Suprapubic skin (tissue), 4 donors: ENCODE measurements at places on chromosomes 6 and 20.
A peak's percentile ranks its signal among the peaks of the same experiment; 100 is the strongest.

- no peak overlapping the region for H3K27ac ChIP-seq
- H3K36me3 ChIP-seq: no peaks in the 10 kb centered on the region
- no peak for DNase-seq
Measured at GRCh38 chr20:56760610-56761009, 131.5 kb downstream of the TFAP2C start.

DNA sequence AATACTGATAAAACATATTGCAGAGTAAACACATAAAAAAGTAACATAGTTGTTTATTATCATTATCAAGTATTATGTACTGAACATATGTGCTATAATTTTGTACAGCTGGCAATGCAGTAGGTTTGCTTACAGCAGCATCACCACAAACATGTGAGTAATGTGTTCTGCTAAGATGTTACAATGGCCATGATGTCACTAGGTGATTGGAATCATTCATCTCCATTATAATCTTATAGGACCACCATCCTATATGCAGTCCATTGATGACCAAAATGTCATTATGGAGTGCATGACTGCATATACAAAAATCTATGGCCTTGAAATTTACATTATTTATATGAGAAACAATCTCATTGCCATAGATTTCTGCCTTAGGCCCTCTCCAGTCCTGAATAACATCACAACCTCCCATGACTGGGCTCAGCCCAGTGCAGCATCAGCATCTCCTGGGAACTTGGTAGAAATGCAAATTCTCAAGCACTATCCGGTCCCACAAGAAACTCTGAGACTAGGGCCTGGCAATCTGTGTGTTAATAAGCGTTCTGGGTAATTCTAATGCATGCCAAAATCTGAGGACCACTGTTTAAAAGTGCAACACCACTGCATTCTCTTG is 352.0 kb upstream of the MARCKS start:
- no peak overlapping the region for H3K4me3 ChIP-seq
- H3K27ac ChIP-seq: no peak overlapping the region
- no peak for DNase-seq
- no peaks in the 10 kb centered on the region for H3K27me3 ChIP-seq
- no peaks in the 10 kb centered on the region for H3K4me1 ChIP-seq
- H3K36me3 ChIP-seq: no peaks in the 10 kb centered on the region

DNA sequence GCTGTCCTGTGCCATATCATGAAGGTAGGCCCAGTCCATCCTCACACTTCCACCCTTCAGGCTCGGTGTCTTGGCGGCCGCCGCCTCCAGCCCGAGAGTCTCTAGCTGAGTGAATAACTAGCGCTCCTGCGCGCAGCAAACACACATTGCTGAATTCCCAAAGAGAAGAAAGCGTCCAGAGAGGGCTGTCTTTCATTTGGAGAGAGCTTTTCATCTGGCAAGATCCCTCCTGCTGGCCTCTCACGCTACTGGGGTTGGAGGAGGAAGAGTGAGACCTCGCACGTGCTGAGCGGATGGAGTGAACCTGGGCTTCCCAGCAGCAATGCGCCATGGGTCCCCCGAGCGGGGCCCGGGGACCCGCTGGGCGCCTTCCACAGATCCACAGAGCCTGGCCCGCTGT is 73.2 kb downstream of the NCR2 start:
- no peaks in the 10 kb centered on the region for H3K36me3 ChIP-seq
- no peak for DNase-seq
- no peaks in the 10 kb centered on the region for H3K4me1 ChIP-seq

- DNase-seq: no peak
- H3K4me1 ChIP-seq: peaks cover 35% of the 10 kb centered on the region
- no peaks in the 10 kb centered on the region for H3K27me3 ChIP-seq
- no peaks in the 10 kb centered on the region for H3K36me3 ChIP-seq
- no peak overlapping the region for H3K27ac ChIP-seq
Measured at GRCh38 chr6:131952886-131953509, 1.8 kb upstream of the CCN2 start.

DNA sequence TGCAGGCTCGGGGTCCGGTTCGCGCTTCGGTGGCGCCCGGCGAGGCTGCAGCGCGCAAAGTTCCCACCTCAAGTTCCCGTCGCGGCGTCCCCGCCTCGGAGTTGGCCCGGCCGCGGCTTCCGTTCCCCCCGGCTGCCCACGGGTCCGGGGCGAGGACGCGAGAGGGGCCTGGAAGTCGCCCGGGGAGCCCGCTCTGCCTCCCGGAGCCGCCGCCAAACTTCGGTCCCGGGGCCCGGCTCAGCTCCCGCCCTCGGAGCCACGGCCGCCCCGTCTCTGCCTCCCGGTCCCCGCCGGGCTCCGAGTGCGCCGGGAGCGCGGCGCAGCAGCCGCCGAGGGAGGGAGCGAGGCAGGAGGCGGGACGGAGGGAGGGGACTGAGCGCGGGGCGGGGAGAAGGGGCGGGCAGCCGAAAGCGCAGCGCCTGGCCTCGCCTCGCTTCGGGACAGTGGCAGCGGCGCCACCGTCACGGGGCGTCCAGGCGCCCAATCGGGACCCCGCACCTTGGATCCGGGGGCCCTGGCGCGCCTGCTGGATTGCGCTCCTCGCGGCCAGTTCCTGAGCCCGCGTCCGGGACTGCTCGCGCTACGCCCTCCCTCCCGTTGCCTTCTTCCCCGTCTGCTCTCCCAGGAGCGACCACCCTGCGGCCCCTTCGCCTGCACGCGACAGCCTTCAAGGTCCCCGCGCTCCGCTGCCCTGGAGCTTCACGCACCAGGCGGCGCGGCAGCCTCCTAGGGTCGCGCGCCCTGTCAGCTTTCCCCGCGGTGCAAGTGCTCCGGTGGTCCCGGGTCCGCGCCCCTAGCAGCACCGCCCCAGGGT is at the start of gene KCNG1:
Gene KCNG1 (minus strand): TSS at position 305 of the 814 bp plus-strand sequence. CDS start 12,769 bp downstream, outside the sequence.
- DNase-seq: no peak
- H3K36me3 ChIP-seq: no peaks in the 10 kb centered on the region
- peaks cover 67% of the 10 kb centered on the region for H3K27me3 ChIP-seq
- H3K27ac ChIP-seq: no peak within 1 kb of the TSS

GRCh38 chr20:11799281-11799684 is 118.4 kb upstream of the BTBD3 start:
- no peak overlapping the region for H3K27ac ChIP-seq
- H3K27me3 ChIP-seq: no peaks in the 10 kb centered on the region
- H3K36me3 ChIP-seq: no peaks in the 10 kb centered on the region
- DNase-seq: no peak

- no peaks in the 10 kb centered on the region for H3K36me3 ChIP-seq
- DNase-seq: no peak
- H3K4me1 ChIP-seq: no peaks in the 10 kb centered on the region
- H3K27me3 ChIP-seq: no peaks in the 10 kb centered on the region
- no peak overlapping the region for H3K4me3 ChIP-seq
- H3K27ac ChIP-seq: no peak overlapping the region
Measured at GRCh38 chr20:12276011-12276673, 358.4 kb downstream of the BTBD3 start.

DNA sequence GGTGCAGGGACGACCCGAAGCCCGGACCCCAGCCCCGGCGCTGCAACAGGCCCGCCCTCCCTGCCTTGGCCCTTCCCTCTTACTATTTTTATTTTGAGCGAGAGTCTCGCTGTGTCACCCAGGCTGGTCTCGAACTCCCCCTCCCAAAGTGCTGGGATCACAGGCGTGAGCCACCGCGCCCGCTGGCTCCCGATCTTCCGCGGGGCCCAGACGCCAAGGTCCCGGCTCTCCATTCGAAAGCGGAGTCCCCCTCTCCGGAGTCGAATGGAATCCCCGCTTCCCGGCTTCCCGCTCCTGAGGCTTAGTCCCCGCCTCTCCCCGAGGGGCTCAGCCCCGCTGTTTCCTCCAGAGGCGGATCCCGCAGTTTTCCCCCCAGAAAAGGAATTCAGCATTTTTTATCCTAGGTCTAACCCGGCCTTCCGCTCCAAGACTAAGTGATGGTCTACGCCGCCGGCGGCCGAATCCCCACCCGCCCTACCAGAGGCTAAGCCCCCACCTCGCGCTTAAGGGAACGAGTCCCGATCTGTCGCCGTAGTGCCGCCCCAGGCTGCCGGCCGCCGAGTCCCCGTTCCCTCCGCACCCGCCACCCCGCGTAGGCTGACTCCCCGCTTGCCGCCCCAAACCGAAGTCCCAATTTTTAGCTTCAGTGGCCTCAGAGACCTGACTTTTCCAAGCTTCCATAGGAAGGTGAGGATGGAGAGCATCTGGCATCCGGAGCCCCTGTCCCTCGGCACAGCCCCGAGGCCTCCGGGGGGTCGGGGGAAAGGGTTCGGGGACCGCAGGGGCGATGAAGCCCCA is 11.5 kb upstream of the TMC2 start:
- DNase-seq: peak; percentile 84
- H3K4me3 ChIP-seq: peak overlapping the region; percentile 67
- H3K36me3 ChIP-seq: no peaks in the 10 kb centered on the region
- peak overlapping the region; percentile 87 for H3K27ac ChIP-seq
- peaks cover 10% of the 10 kb centered on the region for H3K4me1 ChIP-seq

DNA sequence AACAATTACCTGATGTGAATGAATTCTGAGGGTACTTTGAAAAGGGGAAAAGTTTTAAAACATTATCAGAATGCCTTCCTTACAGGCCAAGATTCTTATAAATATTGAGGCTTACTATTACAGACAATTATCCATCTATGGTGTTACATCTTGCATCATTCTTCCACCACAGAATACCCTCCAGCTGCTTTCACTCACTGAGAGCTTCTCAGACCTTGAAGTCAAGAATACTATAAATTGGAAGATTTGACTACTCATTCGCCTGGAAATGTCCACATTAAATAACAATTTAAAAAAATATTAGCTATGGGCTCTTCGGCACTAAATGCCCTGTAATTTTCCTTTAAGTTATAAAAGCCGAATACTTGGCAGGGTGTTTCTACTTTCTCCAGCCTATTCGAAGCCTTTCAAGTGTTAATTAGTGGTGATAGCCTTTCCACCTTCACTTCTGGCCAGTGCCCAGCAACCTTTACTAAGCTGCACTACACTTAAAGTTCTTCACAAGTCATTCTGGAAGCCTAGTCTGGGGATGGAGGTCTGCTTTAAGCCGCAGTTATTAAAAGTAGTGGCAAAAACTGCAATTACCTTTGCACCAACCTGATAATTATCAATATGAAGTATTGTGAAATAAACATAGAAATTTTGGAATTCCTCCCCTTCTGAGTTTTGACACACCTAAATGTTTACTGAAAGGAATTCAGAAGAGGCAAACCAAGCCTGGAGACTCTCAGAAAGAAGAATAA is 100.9 kb downstream of the BMP5 start:
- H3K27me3 ChIP-seq: no peaks in the 10 kb centered on the region
- no peaks in the 10 kb centered on the region for H3K36me3 ChIP-seq
- DNase-seq: no peak
- H3K4me1 ChIP-seq: no peaks in the 10 kb centered on the region
- H3K27ac ChIP-seq: no peak overlapping the region
- no peak overlapping the region for H3K4me3 ChIP-seq

DNA sequence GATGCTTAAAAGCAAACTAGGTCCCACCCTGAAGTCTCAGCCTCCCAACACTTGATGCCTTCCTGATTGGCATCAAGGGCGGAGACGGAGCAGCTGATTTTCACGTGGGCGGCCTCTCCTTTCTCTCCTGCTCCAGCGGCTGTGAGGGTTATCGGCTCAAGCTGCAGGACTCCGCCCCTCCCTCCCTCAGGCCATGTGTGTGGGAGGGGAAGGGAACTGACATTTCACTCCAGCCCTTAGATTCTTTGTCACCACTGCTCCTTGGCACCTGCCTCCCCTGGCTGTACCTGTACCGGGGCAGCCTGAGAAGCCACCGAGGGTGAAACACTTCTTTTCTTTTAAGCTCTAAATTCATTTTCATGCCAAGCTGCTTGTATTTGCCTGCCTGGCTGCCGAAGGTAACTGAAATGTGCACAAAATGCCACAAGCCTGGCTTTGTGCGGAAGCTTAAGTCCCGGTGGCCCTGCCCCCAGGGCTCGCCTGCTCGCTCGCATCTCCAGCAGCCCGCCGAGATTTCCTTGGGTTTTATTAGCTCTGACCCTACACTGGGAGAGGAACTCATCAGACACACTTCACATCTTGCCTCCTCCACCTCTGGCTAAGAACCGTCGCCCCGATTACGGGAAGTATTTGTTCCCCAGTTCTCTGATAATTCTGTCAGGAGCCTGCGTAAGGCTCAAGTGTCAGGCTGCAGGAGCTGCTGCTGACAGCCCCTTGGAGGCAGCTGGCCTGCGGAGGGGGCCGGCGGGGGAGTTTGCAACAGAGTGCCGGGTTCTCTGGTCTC is 9.6 kb upstream of the CPNE5 start:
- no peaks in the 10 kb centered on the region for H3K27me3 ChIP-seq
- H3K4me3 ChIP-seq: peak overlapping the region; percentile 8
- H3K27ac ChIP-seq: no peak overlapping the region

GRCh38 chr6:134172020-134172705 is 119.7 kb upstream of the SLC2A12 start:
- H3K36me3 ChIP-seq: peaks cover 58% of the 10 kb centered on the region
- no peak for DNase-seq
- H3K4me3 ChIP-seq: peak overlapping the region; percentile 91
- no peaks in the 10 kb centered on the region for H3K27me3 ChIP-seq
- peaks cover 55% of the 10 kb centered on the region for H3K4me1 ChIP-seq
- H3K27ac ChIP-seq: peak overlapping the region; percentile 99

DNA sequence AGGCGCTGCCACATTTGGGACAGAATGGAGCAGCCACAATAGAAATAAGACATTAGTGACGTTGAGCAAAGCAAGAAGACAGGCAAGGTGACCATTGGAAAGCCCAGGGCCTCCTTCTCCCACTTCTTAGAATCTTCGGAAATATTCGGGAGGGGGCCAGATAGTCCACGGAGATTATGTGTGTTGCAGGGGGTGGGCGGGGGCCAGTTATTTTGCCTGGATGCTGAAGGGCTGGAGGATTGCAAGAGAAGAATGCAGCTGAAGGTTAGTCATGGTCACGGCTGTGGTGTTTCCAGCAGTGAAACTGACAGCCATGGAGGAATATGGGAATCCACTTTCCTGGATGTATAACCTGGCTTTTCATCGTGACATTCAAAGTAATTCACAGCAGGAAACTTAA is 88.6 kb downstream of the CDH26 start:
- peaks cover 4% of the 10 kb centered on the region for H3K4me1 ChIP-seq
- no peak overlapping the region for H3K4me3 ChIP-seq
- no peaks in the 10 kb centered on the region for H3K36me3 ChIP-seq
- DNase-seq: no peak
- H3K27ac ChIP-seq: peak overlapping the region; percentile 3

- H3K36me3 ChIP-seq: peaks cover 46% of the 10 kb centered on the region
- no peak overlapping the region for H3K27ac ChIP-seq
- H3K27me3 ChIP-seq: no peaks in the 10 kb centered on the region
- no peak for DNase-seq
Measured at GRCh38 chr20:13817342-13817741, 32.5 kb downstream of the NDUFAF5 start.

DNA sequence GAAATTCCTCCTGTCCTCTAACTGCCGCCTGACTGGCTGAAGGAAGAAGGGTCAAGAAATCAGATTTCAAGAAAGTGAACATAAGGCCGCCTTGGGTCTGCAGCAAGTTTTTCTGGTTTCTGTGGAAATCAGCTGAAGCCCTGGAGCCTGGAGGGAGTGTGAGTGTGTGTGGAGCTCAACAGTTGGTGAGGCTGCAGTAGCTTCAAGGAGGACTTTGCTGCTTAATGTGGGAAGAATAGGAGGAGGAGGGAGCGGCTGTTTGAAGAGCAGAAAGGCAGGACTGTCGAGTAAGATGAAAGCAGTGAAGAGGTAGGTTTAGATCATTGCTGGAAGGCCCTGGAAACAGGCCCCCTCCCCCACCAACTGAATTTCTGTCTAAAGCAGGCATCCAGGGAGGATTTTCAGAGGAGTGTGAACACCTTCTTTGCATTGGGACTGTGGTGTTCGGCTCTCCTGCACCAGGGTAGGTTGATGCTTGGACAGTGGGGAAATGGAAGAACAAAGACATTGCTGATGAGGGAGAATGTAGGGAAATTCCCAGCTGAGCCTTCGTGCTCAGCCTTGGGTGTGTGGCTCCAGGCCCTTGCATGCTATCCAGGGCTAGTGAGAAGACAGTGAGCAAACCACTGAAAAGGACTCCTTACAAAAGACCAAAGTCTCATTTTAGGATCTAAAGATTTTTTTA is 79.5 kb upstream of the VSTM2L start:
- H3K27ac ChIP-seq: no peak overlapping the region
- no peak overlapping the region for H3K4me3 ChIP-seq
- H3K4me1 ChIP-seq: no peaks in the 10 kb centered on the region
- DNase-seq: no peak
- H3K36me3 ChIP-seq: no peaks in the 10 kb centered on the region
